GM12892 (cell line): ENCODE measurements at places on chromosomes 6 and 20.

DNA sequence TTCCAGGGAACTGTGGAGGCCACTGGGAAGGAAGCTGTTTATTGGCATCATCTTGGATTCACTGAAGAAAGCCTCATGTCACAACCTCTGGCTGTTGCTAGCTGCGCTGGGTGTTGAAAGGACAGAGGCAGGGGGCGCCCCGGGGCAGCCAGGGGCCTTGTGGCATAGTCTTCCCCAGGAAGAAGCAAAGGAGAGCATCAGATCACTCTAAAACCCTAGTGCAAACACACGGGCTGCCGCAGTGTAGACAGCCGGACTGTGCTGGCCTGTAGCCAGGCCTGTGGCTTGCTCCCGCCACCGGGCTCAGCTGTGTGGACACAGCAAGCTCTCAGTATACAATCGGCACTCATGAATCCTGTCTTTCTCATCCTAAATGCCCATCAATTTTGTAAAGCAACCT is 23.8 kb upstream of the SMOC2 start:
- no peak for DNase-seq

- DNase-seq, result no peak
Measured at GRCh38 chr6:133888929-133889556, at the start of gene TCF21. TCF21 (plus strand) TSS chr6:133889113; CDS start chr6:133889398, 285 bp downstream.

- no peak for DNase-seq
Measured at GRCh38 chr20:4021906-4022305, 6.5 kb upstream of the RNF24 start.

GRCh38 chr20:35283441-35284266 is 918 bp downstream of the EIF6 start:
- no peak for DNase-seq

- DNase-seq, result no peak
Measured at GRCh38 chr6:99121748-99122147, 174.0 kb upstream of the FBXL4 start.

- DNase-seq, result peak; percentile 62
Measured at GRCh38 chr6:169654598-169655391, 47.0 kb downstream of the WDR27 start.

DNA sequence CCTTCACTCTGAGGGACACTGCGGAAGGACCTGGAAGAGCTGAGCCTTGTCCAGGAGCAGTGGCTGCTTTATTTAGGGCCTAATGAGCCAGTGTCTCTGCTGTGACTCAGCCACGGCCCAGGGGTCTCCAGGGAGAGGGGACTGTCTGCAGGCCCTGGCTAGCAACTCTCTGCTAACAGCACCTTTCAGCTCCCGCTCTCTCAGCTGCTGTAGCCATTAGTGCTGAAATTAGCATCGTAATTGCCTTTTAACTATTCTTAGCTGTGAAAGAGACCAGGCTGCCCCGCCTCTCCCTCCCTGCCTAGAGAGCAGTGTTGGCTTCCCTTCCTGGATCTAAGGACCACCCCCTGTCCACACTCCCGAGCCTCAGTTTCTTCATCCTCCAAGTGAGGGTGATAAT is 53.1 kb upstream of the SLC32A1 start:
- no peak for DNase-seq

GRCh38 chr6:140140891-140141290 is 766.4 kb upstream of the CITED2 start:
- no peak for DNase-seq

GRCh38 chr6:14468647-14469321 is 351.2 kb downstream of the CD83 start:
- DNase-seq, result no peak
